Dorsolateral prefrontal cortex (tissue), 122 donors: ENCODE measurements at places on chromosomes 12 and 14.

- DNase-seq = no peak
Measured at GRCh38 chr12:107670999-107671643, 14.5 kb upstream of the PWP1 start.

GRCh38 chr12:75705749-75706711 lies 194.6 kb upstream of the KRR1 start:
- DNase-seq = no peak

DNA sequence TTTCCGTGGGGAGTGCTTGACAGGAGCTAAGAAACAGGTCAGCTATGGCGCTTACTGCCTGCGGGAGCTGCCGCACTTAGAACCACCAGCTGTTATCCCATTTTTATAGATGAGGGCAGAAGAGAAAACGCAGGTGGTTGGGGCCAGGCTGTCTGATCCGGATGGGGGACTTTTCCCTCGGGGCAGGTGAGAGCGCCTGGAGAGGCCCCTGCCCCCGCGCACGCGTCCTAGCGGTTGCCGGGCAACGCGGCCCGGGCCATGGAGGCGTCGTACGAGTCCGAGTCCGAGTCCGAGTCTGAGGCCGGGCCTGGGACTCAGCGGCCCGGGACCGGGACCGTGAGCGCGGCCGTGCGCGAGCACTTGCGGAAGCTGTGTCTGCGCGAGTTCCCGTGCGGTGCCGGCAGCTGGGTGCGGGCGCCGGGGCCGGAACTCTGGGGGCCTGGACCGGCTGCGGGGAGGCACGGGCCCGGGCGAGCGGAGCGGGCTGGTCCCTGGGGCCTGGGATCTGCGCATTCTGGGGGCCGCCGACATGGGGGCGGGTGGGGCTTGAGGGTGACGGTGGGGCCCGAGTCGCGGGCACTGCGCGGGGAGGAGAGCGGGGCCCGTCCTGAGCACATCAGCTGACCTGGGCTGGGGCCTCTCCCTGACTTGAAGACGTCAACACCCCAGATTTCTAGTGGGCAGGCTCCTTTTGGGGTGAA lies at the start of gene LRRC43:
Gene LRRC43 (plus strand): TSS at position 237 of the 701 bp plus-strand sequence. CDS start 22 bp downstream, at position 259.
- peak; percentile 49 for DNase-seq

GRCh38 chr14:88496414-88496813 lies 58.4 kb downstream of the PTPN21 start:
- DNase-seq = no peak

- DNase-seq = no peak
Measured at GRCh38 chr12:116943419-116944372, 32.9 kb downstream of the FBXW8 start.

- DNase-seq = no peak
Measured at GRCh38 chr12:94589591-94590001, 60.8 kb downstream of the TMCC3 start.

GRCh38 chr12:74365178-74365964 lies 172.3 kb upstream of the ATXN7L3B start:
- DNase-seq = no peak

DNA sequence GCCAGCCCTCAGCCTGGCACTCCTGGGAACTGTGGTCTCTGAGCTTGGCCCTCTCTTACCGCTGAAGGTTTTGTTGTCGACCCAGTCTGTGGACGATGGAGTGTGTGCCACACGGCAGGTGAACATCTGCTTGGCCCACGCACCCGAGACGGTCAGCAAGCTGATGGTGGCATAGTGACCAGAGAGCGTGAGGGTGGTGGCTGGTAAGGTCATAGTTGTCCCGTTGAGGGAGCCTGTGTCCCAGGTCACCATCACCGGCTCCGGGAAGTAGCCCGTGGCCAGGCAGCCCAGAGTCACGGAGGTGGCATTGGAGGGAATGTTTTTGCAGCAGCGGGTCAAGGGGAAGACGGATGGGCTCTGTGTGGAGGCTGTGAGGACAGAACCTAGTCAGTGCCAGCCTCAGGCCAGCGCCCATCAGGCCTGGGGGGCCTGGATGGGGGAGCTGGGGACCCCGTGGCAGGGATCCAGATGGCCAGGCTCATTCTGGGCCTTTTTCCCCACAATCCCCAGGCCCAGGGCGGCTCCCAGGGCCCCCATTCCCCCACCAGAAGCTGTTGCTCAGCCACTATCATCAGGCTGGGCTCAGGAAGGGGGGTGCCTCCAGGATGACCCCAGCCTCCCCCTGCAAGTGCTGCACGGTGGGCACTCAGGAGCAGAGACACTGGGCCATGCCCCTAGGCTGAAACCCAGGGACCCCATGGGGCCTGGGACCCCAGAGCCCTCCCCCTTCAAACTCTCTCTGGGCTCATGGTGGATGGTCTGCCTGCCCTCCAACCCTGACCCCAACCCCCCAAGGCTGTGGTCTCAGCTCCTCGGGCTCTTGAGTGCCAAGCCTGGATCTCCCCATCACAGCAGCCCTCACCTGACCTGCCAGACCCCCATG lies 75.2 kb downstream of the TMEM121 start:
- DNase-seq = peak; percentile 25

- DNase-seq = no peak
Measured at GRCh38 chr14:24863968-24864684, 185.8 kb downstream of the STXBP6 start.

DNA sequence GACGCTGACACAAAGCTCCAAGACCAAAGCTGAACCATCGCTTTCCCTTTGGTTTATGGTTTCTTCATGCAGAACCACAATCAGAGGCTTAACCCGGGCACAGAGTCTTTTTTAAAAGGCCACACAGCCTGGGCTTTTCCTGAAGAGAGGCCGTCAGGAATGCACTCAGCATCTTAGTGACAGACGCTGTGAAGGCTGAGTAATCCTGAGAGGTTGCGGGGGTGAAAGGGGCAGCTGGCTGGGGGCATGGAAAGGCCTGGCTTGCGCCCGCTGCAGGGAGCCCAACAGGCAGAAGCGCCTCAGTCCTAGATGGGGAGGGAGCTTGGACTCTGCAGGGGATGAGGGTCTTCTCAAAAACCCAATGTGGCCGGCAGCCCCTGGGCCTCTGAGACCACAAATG lies 13.6 kb downstream of the CTDSP2 start:
- no peak for DNase-seq

- peak; percentile 95 for DNase-seq
Measured at GRCh38 chr14:32076278-32077080, 625 bp upstream of the ARHGAP5 start.

- DNase-seq = no peak
Measured at GRCh38 chr14:42624980-42625761, 1018.5 kb downstream of the LRFN5 start.

GRCh38 chr12:125050446-125050845 lies 14.8 kb upstream of the AACS start:
- no peak for DNase-seq

GRCh38 chr14:64689289-64689688 lies 14.9 kb upstream of the PLEKHG3 start:
- no peak for DNase-seq

GRCh38 chr14:23030936-23031335 lies 3.8 kb downstream of the PSMB5 start:
- no peak for DNase-seq

DNA sequence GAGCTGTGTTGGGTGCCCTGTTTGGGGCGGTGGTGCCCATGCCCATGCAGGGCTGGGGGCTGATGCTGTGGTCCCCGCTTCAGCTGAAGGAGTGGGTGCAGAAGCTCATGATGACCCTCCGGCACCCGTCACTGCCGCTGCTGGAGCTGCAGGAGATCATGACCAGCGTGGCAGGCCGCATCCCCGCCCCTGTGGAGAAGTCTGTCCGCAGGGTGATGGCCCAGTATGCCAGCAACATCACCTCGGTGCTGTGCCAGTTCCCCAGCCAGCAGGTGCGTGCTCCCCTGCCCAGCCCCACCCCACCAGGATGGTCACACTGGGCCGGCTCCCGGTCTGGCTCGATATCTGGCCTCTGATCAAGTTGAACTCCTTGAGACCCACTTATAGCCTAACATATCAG lies 92.7 kb downstream of the ACACB start:
- DNase-seq = no peak

- DNase-seq = no peak
Measured at GRCh38 chr12:44637875-44638274, 238.2 kb downstream of the NELL2 start.

DNA sequence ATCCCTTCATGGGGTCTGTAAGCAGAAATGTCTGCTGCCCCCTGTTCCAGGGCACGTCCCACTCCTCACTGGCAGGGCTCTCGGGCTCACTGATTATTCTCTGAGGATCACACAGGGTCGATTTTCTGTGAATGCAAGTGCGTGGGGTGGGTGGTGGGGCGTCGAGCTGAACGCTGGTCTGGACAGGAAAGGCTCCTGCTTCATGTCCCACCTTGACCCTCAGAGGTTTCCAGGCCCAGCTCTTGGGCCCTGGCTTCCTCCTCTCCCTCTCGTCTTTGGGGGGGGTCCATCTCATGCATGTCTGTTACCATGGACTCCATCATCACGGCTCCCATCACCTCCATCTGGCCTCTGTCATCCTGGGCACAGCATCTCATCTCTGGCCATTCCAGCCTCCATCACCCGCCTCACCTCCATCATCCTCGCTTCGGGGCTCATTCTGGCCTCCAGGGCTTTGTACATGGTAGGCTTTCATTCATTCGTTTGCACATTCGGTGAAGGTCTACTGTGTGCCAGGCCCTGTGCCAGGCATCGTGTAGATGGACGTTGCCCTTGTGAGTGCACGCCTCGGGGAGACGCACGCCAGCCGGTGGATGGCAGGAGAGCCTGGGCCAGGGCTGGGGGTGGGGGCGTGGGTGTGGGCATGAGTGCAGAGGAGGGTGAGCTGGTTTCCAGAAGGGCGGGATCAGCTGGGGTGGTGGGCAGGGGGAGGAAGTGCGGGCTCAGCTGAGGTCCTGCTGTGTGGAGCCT lies 34.7 kb downstream of the RTL1 start:
- no peak for DNase-seq

DNA sequence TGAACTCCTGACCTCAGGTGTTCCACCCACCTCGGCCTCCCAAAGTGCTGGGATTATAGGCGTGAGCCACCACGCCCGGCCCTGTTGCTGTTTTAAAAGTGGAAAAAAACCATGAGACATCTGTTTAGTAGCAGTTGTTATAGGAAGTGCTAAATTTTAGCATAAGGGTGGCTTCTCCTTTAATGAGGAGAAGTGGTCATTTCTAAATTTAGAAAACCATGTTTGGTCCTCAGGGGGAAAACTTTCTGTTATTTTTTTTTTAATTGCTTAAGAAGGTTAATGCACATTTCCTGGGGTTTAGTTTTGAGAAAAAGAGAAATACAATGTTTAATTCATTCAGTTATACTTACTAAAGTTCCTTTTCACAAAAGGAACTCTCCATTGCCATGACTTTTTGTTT lies 102.1 kb downstream of the MYRFL start:
- no peak for DNase-seq

DNA sequence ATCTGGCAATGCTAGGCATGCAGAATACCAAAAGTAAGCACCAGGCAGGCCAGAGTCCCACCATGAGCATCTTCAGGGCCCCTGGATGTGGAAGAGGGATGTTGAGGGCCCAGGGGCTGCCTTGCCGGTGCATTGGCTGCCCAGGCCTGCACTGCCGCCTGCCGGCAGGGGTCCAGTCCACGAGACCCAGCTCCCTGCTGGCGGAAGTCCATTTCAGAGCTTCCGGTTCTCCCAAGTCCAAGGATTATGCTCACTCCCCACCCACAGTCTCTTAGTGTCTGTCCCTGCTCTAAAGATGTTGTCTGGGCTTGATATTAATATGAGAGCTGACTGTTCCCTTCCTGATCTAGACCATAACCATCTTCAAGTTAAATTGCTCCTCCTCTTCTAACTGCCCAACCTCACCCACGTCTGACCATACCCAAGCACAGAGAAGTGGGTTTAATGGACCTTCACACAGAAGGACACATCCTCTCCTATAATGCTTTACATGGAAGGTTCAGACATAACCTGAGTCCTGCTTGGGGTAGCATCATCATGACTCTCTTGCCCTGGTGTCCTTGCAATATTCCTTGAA lies 117.4 kb downstream of the DAD1 start:
- peak; percentile 46 for DNase-seq

- DNase-seq = no peak
Measured at GRCh38 chr14:39381366-39381765, 50.9 kb downstream of the FBXO33 start.

DNA sequence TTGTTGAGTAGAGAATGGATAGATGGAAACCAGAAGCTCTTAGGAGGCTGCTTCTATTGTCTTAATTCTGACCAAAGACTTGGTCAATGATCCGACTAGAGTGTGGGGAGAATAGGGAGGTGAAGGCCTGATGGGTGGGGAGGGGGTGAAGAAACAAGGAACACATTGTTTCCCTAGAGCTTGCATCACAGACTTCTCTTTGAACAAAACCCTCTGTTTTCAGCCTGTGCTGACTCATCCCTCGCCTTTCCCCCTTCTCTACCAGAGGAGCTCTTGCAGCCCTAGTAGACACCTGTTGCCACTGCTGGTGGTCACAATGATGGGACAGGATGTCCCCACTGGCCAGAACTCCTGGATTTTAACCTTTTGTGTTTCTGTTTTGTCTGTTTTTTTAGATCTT lies 46.8 kb upstream of the CISTR start:
- DNase-seq = peak; percentile 56

GRCh38 chr14:56199095-56199981 lies 81.1 kb downstream of the PELI2 start:
- no peak for DNase-seq

DNA sequence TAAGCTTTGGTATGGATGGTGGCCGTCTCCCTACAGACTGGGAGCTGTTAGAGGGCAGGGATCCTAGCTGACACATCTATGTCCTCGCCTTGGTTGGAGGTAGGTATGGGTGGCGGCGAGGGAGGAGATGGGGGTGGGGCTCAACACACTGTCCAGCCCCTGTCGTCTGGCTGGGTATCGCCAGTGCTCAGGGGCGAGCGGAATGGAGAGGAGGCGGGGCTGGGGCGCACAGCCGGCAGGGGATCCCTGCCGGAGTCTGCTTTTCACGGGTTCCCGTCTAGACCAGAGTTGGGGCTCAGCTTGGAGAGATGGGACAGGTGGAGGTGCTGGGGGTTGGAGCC lies 16.1 kb downstream of the TAMALIN start:
- DNase-seq = no peak

- DNase-seq = no peak
Measured at GRCh38 chr12:124566997-124567672, at the start of gene NCOR2. TSS of gene NCOR2 (minus strand) at chr12:124567612. CDS start at chr12:124495251, 72,361 bp downstream.
